AG04450 (cell line): ENCODE measurements at places on chromosomes 3 and 15. TPM values are rescaled to one million over a fixed set of nuclear protein-coding genes. Genes with fewer than 3 reads are reported as not detected.
A peak's percentile ranks its signal among the peaks of the same experiment; 100 is the strongest.

DNA sequence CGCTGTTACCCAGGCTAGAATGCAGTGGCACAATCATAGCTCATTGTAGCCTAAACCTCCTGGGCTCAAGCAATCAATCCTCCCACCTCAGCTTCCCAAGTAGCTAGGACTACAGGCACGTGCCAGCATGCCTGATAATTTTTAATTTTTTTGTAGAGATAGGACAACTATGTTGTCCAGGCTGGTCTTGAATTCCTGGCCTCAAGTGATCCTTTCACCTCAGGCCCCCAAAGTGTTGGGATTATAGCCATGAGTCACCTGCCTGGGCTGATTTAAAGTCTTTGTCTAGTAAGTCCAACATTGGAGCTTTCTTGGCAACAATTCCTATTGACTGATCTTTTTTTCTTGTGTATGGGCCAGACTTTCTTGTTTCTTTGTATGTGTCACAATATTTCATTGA, 28.1 kb downstream of the SPINK8 start:
- DNase-seq: no peak

The SLC12A8 gene
- 15.3 and 16.0 TPM in 2 replicates for polyA plus RNA-seq

- DNase-seq: no peak
Measured at GRCh38 chr3:126959921-126960603, 22.9 kb upstream of the PLXNA1 start.

- no peak for DNase-seq
Measured at GRCh38 chr15:51131596-51132290, 37.0 kb upstream of the TNFAIP8L3 start.

The TMEM89 gene
- polyA plus RNA-seq: not detected in 2 replicates

- DNase-seq: peak; percentile 36
Measured at GRCh38 chr3:170584585-170585007, 1.3 kb downstream of the SLC7A14 start.

- DNase-seq: peak; percentile 45
Measured at GRCh38 chr3:16516695-16517481, 3.4 kb upstream of the RFTN1 start.

- DNase-seq: no peak
Measured at GRCh38 chr3:190387578-190388213, at the start of gene CLDN16. Gene CLDN16 (plus strand): TSS chr3:190388163. CDS start chr3:190388330, 167 bp downstream.

DNA sequence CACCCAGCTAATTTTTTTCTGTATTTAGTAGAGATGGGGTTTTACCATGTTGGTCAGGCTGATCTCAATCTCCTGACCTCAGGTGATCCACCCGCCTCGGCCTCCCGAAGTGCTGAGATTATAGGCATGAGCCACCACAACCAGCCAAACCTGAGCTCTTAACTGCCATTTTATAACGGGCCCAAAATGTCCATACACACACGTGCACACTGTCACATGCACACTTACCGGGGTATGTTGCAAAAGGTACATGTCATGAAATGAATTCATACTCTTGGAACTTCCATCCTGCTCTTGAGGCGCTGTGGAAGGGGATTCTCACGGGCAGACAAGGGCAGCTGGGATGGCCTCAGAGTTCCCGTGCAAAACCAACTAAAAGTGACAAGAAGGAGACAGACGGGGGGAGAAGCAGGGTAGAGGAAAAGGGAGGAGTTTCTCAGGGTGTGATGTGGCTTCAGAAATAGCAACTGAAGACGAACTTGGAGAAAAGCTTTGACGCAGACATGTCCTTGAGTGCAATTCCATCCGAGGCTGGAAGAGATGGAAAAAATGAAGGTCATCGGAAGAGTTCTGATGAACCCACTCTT, 110.9 kb downstream of the BDH1 start:
- no peak for DNase-seq

- DNase-seq: peak; percentile 59
Measured at GRCh38 chr3:108862865-108863798, 40.5 kb downstream of the TRAT1 start.

DNA sequence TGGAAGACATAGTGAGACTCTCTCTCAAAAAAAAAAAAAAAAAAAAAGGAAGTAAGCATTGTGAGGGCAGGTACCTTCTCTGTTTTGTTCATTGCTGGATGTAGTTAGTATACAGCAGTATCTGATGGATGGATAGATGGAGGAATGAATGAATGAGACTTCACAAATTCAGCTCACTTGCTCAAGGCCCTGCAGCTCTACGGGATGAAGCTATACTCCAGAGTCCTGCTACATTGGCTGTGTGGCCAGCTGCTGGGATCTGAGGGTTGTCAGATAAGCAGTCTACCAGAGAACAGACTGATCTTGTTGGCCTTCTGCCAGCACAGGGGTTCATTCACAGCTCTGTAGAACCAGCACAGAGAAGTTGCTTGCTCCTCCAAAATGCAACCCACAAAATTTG, 35.0 kb downstream of the MLH1 start:
- no peak for DNase-seq

- no peak for DNase-seq
Measured at GRCh38 chr15:78425643-78426042, 12.4 kb upstream of the IREB2 start.

DNA sequence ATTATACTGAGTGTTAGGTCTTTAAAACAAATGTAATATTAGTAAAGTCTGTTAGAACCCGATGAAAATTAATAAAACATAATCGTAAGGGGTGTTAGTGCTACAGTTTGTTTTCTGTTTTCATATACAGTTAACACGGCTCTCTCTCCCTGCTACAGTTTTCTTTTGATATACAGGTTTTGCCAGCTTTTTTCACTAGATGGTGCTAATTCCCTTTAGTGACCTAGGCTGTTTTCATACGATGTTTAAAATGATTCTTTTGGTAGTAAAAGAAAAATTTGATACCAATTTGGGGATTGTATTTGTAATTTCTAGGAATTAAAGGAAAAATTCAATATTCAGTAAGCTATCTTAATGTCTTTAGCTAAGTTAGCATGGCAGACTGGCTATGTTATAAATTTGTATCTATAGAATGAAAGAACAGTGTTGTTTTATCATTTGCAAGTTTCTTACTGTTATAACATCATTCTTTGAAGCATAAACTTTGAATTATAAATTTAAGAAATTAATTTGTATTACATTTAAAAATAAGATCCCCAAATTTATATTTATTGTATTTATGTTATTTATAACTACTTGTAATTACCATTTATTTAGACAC, 11.5 kb downstream of the APH1B start:
- DNase-seq: no peak

DNA sequence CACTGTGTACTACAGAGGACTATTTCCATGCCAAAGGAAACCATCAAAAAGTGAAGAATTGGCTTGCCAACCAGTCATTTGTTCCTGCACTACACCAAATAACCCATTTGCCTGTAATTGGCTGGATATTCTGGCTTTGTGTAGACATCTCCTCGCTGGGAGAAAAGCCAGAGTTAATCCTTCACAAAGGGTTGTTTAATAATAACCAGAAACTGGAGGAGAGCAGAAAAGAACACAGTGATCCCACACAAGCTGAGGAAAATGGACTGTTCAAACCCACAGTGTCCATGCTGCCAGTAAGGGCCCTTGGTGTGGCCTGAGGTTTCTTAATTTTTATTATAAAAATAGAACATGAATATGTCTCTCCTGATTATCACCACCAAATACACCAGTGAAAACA, 294.0 kb downstream of the RORA start:
- no peak for DNase-seq

- no peak for DNase-seq
Measured at GRCh38 chr15:96737408-96737807, 406.9 kb downstream of the NR2F2 start.

The COX17 gene
- 19.2 and 20.0 TPM in 2 replicates for polyA plus RNA-seq

The WNT5A gene
- 168 and 203 TPM in 2 replicates for polyA plus RNA-seq

- no peak for DNase-seq
Measured at GRCh38 chr15:82804575-82804949, 1.3 kb downstream of the FSD2 start.

DNA sequence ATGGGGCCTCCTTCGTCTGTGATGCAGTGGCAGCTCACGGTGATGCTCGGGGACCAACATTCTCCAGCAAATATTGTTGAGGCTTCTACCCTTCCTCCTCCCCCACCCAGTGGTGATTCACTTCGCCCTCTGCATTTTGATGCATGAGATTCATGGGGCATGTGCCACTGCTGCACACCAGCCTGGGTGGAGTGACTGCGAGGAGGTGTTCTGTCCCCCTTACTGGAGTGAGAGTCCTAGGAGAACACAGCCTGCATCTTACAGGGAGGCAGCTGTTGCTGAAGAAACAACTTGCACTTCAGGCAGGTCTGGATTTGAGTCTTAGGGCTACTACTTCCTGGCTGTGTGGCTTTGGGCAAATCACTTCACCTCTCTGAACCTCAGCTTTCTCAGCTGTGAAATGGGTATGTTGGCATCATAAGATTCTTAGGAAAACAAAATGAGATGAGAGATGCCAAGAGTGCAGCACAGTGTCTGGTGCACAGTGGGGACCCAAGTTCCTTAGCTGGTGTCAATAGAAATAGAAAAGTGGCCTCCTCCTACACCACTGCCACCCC, 10.2 kb upstream of the SKOR1 start:
- no peak for DNase-seq

DNA sequence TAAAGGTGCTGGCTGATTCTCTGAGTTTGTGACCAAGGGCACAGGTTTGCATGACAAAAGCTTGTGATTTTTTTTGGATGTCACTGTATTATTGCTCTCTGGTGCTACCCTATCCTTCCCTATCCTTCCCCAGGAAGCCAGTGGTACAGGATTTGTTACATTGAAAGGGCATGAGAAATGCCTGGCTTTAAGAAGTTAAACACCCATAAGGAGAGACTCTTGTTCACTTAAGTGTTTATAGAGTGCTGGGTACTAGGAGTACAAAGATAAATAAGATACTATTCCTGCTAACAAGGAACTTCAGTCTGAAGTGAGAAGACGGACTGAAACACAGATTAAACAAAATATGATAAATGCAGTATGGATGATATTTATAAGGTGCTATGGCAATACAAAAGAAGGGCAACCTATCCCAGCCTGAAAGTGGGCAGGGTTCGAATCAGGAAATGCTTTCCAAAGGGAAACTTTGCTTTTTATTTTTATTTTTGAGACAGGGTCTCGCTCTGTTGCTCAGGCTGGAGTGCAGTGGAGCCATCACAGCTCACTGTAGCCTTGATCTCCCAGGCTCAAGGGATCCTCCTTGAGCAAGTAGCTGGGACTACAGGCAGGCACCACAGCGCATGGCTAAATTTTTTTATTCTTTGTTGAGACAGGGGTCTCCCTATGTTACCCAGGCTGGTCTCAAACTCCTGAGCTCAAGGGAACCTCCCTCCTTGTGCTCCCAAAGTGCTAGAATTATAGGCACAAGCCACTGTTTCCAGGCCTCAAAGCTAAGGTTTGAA, 11.2 kb downstream of the LCMT2 start:
- DNase-seq: no peak

GRCh38 chr3:173785004-173785403, 387.5 kb downstream of the NLGN1 start:
- DNase-seq: no peak

DNA sequence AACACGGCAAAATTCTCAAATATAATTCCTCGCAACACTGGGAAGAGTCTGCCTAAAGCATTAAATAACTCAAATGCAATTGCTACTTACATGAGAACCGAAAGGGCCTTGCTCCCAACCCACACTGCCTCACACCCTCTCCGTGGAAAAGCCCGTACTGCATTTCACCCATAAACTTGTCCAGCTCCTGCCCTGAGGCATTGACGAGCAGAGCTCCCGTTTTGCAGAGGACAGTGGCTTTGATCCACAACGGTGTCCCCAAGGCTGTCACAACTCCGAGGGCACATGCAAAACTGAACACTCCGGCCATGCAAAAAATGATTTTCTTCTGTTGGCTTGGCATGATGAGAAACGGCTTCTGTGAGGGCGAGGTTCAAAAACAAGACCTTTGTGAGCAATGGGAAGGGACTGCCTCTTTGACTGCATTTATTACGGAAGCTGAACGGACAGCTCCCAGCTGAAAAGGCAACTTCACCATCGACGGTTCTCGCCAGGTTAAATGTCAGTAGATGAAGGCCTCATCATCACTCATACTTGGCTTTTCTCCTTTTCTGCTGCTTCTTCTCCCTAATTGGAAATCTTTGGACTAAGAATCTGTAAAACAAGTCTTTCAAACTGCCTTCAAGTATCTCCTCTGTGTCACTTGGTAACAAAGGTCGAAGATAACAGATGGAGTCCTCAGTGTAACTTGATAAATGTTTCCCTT, at the start of gene CLRN1:
Gene CLRN1, minus strand, starts transcription at position 362 of the 706 bp plus-strand sequence. Its CDS starts 19 bp downstream, at position 343.
- DNase-seq: no peak

DNA sequence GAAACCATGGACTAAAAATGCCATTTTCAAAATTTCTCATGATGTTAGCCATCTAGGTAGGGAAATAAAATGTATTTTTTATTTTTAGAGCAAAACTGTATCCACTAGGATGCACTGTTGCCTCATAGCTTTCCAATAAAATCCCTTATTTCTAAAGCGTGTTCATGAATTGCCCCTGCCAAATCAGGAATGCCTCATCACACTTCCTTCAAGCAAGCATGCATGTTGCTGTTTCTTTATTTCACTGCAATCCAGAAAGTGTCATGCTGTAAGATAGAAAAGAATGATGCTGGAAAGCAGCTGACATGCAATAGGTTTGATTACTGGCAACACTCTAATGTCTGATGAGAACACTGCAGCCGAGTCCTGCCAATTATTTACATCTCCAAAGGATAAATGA, 239.5 kb downstream of the CHL1 start:
- DNase-seq: no peak

DNA sequence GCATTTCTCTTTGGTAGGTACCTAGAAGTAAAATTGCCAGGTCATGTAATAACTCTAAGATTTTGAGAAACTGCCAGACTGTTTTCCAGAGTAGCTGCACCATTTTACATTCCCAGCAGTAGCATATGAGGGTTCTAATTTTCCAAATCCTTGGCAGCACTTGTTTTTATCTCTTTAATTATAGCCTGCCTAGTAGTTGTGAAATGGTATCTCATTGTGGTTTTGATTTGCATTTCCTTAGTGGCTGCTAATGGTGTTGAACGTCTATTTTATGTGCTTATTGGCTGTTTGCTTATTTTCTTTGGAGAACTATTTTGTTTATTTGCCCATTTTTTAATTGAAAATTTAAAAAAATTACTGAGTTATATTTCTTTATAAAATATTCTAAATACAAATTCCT, 117.9 kb downstream of the TCF12 start:
- DNase-seq: no peak

DNA sequence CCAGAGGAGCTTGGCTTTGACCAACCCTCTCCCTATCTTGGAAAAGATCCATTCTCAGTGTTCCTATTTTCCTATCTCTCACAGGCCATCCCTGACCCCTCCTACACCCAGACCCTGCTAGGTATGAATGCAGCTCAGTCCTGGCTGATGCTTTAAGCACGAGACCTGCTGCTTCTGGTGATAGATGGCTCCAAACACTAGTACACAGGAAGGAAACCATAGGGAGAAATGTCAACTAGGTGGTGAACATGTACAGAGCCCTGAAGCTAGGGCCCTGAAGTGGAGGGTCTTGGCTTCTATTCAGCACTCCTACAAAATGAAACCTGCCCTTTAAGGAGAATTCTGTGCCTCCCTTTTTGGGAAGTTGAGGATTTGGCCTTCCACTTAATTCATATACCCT, 47.4 kb upstream of the MANF start:
- no peak for DNase-seq

The MESP2 gene
- polyA plus RNA-seq: 0.20 and 0.22 TPM in 2 replicates

- DNase-seq: peak; percentile 6
Measured at GRCh38 chr3:72100601-72101187, 315.7 kb upstream of the PROK2 start.

- no peak for DNase-seq
Measured at GRCh38 chr3:62768896-62769295, 106.3 kb downstream of the CADPS start.

The CNTN3 gene
- 4.4 and 4.9 TPM in 2 replicates for polyA plus RNA-seq

- DNase-seq: no peak
Measured at GRCh38 chr3:139301654-139302053, 42.2 kb upstream of the MRPS22 start.

The BOC gene
- polyA plus RNA-seq: 11.2 and 13.4 TPM in 2 replicates
